ENCODE measurements at places on chromosomes 16 and 17. TPM values are rescaled to one million over a fixed set of nuclear protein-coding genes. Genes with fewer than 3 reads are reported as not detected.

The IGF2BP1 gene
- 0.49 TPM for total RNA-seq

The DOK4 gene
- total RNA-seq, result 7.7 TPM

The ALOX12B gene
- 1.5 TPM for total RNA-seq

The RPL19 gene
- 2,719 TPM for total RNA-seq

The ADGRG3 gene
- 0.84 TPM for total RNA-seq

The KRT32 gene
- total RNA-seq, result not detected

The CES4A gene
- 21.3 TPM for total RNA-seq

The RCVRN gene
- total RNA-seq, result not detected

DNA sequence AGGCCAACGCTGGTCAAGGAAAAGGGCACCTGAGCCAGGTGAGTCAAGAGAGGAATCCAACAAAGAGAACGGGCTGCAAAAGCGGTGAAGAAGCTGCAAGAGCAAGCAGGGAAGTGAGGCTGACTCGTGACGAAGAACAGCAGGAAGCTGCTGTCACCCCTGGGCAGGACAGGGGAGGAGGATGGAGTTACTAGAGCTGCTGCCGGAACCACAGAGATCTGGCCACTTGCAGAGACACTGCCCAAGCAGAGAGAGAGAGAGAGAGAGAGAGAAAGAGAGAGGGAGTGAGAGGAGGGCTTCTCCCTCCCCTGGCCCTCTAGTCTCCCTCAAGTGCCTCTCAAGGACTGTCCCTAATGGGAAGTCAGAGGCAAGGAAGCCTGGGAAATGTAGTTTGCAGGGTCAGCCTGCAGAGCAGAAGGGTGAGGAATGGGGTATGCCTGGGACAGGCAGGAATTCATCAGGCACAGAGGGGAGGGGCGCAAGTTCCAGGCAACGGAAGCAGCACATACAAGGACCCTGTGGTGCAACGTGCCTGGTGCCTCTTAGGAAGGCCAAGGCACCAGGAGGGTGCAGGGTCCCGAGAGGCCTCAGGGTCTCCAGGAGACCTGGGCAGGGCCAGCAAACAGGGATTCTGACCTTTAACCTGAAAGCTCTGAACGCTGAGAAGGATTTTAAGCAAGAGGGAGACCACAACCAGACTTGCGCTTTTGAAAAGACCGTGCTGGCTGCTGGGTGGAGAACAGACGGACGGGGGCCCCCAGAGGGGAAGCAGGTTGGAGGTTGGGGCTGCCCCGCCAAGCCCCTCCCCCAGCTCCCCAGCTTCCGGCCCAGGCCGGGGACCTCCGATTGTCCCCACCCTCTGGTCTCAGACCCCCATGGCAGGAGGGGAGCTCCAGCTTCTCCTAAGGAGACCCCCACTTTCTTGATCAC, 45.8 kb upstream of the CIBAR2 start:
- no peak for DNase-seq

DNA sequence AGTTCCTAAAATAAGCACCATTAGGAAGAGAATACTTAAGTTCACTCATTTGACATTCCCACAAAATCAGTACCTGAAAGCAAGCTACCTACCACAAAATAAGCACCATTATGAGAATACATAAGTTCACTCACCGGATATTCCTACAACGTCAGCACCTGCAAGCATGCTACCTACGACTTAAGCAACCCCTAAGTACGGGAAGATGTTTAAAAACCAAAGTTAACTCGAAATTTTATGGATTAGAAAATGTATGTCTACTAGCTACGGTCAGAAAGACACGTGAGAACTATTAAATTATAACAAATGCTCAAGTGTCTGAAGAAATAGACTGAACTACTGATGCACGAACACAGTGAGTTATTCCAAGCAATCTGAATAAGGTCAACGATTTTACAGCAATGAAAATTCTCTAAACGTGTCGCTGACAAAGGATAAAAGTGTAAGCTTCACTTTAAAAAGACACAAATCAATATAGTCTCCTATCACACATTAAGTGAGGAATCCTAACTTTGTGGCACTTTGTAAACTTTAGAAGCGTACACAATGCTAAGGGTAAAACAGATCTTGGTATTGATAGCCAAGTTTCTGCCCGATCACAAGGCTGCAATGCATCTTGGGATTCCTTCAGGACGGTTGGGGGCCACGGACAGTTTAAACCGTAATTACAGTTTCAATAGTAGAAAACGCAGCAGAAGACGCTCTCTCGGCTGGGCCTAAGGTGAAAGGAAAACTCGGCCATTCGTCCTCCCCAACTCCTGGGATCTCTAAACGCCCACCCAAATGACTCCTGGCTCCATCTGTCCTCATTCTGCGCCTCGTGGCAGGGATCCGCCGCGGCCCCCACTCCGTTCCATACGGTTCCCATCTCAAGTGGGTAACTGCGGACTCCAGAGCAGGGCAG, 1.3 kb downstream of the GSPT1 start:
- peak; percentile 31 for DNase-seq

- no peak for DNase-seq
These were observed 9.9 kb downstream of the NXPH3 start for GRCh38 chr17:49585422-49586027.

- DNase-seq, result no peak
These were observed 114.9 kb upstream of the RCVRN start for GRCh38 chr17:10019941-10020451.

DNA sequence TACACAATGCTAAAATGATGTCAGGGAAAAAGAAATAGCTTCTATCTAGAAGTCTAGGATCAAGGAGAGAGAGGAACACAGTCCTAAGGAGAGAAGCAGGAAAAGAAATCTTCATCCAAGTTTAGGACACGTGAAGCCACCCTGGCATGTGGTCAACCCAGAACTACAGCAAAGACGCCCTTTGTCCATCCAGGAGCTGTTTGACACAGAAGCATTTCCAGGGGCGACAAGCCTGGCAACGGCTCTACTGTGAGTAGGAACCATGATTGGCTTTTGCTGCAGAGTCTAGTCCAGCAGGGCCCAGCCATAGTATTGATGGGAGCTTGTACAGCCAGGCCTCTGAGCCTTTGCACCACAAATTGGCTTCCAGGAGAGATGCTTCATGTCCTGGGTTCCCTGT, 185.4 kb upstream of the RPL38 start:
- DNase-seq, result no peak

DNA sequence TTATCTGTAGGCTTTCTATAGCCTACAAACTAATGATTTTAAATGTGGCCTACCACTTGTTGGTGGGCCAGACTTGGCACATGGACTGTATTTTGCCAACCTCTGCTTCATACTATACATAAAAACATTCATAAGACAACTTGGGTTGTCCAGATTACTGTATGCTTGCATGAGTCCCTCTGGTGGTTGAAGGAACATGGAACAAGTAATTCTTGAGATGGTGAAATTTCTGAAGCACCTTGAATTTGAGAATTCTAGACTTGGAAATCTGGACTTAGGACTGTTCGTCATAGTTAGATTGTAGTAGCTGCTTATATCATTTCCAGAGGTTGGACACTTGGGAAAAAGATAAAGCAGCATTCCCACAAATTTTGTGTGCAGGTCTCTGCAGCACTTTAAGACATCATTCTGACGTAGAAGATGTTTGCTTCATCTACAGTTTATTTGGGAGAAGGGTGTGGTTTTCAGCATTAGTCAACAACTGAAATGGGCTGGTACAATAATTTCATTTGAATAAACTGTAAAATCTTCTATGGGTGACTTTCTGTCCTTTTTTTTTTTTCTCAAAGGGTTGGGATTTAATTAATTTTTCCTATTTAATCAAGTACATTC, 31.2 kb downstream of the NFATC3 start:
- no peak for DNase-seq

GRCh38 chr17:56676810-56677209, 83.3 kb downstream of the NOG start:
- no peak for DNase-seq

GRCh38 chr16:47523342-47524006, 62.3 kb downstream of the PHKB start:
- DNase-seq, result no peak

- DNase-seq, result no peak
These were observed at the start of gene ARHGAP44 for GRCh38 chr17:12789481-12790248. Gene ARHGAP44, plus strand, starts transcription at chr17:12789498. Its CDS starts 341 bp downstream, at chr17:12789839.

DNA sequence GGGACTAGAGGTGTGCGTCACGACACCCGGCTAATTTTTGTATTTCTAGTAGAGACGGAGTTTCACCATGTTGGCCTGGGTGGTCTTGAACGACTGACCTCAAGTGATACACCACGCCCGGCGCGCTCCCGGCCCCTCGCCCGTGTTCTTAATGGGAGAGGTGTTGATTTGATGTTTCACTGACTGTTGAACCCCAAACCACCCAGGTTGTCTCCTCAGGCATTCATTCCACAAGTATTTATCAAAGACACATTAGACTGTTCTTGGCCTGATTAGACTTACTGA, 1.4 kb downstream of the CENPN start:
- no peak for DNase-seq

- DNase-seq, result no peak
These were observed 616.2 kb downstream of the MAF start for GRCh38 chr16:78984324-78984723.

DNA sequence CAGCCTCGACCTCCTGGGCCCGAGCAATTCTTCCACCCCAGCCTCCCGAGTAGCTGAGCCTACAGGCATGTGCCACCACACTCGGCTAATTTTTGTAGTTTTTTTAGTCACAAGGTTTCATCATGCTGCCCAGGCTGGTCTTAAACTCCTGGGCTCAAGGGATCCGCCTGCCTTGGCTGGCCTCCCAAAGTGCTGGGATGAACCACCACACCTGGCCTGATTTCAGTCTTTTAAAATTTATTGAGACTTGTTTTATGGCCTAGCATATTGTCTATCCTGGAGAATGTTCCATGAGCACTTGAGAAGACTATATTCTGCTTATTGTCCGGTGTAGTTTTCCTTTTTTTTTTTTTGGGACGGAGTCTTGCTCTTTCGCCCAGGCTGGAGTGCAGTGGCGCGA, 18.5 kb downstream of the DNAI2 start:
- DNase-seq, result no peak

DNA sequence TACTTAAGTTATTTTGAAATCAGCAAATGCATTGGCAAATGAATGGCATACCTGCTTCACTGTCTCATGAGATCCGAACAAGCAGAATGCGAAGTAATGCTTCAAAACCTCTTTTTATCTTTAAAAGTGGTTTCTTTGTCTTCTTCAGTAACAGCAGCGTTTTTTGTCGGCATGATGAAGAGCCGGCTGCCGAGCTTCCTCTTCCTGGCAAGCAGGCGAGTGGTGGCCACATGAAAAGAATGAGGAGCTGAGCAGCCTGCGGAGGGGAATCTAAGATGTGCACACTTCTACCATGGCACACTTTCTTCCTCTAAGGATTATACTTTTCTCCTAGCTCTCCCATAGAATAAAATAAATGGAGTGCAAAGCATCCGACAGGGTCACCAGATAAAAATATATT, 42.4 kb upstream of the AKTIP start:
- no peak for DNase-seq

DNA sequence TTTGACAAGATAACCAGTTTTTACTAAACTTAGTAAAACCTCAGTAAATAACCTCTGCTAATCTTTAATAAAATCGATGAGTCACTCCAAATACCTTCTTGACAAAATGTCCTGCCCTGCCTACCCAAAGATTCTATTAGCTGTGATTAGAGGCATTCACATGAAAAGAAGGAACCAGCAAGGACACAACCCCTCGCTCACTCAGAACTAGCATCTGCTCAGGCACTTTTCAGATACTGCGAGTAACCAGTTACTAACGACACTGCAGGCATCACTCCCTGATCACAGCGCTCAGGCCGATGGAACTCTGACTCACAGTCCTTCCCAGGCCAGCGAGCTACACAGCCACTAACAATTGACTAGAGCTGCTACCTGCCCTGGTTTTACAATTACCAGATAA, 24.3 kb downstream of the PELP1 start:
- no peak for DNase-seq

Data from activated naive CD4-positive, alpha-beta T cell treated with anti-CD3 and anti-CD28 coated beads, Interleukin-2, amount 50 U/mL, for 72 hours (primary cell).